IPS-NIHi11 (cell line): ENCODE measurements at places on chromosomes 16 and 17.

- DNase-seq: peak; percentile 46
Observed at GRCh38 chr16:30053376-30054015, 12.1 kb upstream of the ALDOA start.

DNA sequence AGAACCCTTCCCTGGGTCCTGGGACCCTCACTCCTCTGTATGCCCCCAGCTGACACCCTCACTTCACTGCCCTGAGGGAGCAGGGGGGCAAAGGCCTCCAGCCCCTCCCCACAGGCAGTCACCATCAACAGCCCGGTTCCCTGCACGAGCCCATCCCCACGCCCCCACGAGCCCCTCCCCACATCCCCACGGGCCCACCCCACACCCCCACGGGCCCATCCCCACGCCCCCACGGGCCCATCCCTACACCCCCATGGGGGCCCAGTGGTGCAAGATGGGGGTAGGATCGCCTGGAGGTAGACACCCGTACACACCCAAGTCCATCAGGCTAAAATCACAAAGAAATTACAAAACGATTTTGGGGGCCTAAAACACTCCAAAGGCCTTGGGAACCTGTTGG is 42.3 kb downstream of the LMF1 start:
- no peak for DNase-seq

GRCh38 chr17:6456914-6457687 is 12.8 kb downstream of the PIMREG start:
- DNase-seq: no peak

- peak; percentile 69 for DNase-seq
Observed at GRCh38 chr17:71023249-71024030, 854.1 kb downstream of the KCNJ2 start.

DNA sequence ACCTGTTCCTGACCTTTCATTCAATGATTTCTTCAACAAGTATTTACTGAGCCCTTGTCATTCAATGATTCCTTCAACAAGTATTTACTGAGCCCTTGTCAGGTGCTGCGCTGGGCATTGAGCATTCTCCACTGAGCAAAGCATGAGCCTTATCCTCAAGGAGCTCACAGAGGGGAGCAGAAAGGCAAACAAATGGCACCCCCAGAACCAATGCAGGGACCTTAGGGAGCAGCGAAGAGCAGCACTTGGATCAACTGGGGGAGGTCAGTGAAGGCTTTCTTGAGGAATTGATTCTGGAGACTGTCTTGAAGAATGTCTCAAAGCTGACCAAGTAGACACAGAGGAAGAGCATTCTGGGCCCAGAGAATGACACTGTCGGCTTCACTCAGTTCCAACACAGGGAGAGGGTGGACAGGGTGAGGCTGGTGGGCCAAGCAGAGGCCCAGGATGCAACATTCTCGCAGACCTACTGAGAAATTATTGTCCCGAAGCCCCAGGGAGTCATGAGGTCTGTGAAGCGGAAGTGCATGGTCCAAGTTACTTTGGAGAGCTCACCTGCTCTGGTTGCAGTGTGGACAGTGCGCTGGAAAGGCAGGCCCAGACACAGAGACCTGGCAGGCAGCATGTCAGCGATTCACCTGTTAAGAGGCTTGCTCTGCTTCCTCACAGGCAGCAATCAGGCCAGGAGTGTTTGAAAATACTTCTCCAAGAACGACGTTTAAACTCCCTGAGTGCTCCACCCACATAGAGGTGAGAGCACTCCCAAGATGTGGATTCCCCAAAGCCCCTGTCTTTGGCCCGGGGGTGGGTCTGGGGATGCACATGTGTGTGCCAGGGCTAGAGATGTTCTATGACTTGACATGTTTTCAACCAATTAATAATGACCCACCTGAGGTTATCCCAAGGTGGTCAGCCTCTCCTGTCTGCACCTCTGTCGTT is 3.2 kb upstream of the MPO start:
- DNase-seq: no peak

GRCh38 chr17:42586514-42587230 is 9.1 kb upstream of the PSMC3IP start:
- DNase-seq: no peak

DNA sequence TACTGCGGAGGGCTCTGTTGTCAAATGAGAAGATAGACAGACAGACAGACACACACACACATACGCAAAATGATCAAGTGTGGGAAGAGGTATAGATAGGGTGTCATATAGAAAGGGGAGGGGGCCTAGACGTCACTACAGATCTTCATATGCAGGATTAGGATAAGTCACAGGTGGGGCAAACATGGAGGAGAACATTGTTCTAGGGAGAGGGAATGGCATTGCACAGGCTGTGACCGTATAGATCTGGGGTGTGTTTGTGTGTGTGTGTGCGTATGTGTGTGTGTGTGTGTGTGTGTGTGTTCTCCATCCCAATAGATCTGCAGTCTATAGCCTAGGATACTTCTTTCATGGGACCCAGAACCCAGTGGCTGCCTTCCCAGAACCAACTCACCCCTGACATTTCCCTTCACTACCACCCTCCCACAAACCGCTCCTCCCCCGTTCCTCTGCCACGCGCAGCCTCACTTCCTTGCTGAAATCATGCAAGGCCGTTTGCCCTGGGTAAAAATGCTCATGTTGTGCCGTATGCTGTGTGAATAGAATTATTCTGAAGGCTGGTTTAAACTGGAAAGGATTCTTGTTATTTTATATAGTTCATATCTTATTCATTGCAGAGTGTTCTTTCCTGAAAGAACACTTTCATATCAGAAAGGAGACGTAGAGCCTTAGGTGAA is 50.5 kb upstream of the CCL1 start:
- DNase-seq: no peak

GRCh38 chr16:26149364-26150190 is 457.8 kb downstream of the HS3ST4 start:
- DNase-seq: no peak

DNA sequence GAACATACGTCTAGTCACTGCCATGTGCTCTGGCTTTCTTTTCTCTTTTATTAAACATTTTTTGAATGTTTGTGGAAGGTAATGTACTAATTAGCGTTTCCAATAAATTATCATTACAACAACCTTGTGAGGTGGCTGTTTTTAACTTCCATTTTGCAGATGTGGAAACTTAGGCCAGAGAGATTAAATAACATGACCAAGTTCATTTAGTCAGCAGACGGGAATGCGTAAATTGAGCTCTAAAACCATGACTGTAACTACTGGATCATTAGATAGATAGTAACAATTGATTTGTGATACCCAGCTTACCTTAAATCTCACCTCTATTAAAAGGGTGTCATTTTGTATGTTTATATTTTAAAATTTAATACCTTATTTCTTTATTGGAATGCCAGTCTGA is 49.4 kb downstream of the RABEP1 start:
- no peak for DNase-seq

- no peak for DNase-seq
Observed at GRCh38 chr17:977166-977565, 2.4 kb downstream of the NXN start.

DNA sequence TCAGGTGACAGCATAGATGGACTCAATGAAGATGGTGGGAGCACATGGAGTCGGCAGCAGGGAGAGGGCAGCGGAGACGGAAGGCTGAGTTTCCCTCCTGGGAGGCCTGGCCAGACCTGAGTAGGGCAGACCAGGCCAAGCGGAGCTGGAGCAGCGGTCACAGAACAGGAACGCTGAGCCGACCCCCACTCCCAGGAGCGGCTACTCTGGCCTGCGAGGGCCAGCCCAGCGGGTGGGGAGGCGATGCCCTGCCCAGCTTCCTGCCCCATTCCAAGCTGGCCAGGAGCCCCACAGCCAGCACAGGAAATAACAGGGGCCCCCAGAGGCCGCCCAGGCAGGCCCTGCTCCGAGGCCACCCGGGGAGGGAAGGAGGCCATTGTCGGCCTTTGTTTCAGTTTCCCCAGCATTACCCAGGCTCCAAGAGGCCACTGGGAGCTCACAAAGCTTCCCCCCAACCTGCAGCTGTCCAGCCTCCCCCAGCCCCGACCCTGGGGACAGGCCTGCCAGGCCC is 79.8 kb downstream of the ZNF423 start:
- DNase-seq: peak; percentile 87

DNA sequence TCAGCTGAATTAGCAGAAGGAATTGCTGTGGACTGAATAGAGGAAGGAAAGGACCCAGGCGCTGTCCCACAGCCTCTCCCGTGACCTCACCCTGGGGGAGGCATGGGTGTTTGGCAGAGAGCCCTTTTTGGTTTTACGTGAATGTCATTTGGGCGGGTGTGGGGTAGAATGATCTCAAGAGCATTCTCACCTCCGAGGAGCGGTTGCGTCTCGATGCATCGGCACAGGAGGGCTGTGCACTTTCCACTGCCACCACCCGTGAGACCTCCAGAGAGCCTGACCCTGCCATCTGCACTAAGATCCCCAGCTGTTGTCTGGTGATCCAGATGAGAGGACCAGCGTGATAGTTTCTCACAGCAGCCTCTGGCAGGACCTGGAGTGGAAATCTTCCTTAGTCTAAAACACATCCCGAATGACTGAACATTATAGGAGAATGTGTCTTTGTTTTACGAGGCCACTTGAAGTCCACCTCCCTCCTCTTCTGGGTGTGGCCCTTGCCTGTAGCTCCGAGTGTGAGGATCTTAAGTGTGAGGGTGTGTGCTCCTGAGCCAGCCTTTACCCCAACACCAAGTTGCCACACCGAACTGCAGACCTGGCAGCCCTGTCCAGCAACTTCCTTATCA is 29.3 kb downstream of the FOXK2 start:
- no peak for DNase-seq

DNA sequence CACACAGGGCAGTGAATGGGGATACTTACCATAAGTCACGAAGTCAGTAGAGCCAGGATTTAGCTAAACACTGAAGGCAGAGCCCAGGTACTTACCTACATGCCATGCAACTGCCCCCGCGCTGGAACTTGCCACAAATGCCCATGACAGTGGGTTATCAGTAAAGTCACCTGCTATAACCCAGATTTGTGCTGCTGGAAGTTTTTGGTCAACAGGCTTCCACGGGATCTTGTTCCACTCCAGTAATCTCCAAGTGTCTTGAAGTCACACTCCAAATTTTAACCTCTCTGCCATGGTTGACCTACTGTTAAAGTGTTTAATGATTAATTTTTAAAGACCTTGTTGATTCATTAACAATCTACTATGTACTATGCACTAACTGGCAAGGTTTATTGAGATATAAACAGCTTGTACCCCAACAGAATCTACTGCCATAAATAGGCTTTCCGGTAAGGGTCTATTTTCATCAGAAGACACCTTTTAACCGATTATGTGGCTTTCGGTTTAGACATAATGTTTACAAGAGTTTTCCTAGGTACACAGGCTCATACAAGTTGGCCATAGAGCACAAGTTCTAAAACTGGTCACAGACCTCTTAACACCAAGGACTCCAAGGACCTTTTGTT is 6.3 kb upstream of the SLC5A11 start:
- DNase-seq: no peak
